Retinal pigment epithelial cell (primary cell): ENCODE measurements at places on chromosomes 12 and 14.

GRCh38 chr14:73777420-73777819 lies 63.2 kb upstream of the PNMA1 start:
- DNase-seq, result no peak

GRCh38 chr12:55725556-55725955 lies 3.3 kb downstream of the CD63 start:
- no peak for DNase-seq

DNA sequence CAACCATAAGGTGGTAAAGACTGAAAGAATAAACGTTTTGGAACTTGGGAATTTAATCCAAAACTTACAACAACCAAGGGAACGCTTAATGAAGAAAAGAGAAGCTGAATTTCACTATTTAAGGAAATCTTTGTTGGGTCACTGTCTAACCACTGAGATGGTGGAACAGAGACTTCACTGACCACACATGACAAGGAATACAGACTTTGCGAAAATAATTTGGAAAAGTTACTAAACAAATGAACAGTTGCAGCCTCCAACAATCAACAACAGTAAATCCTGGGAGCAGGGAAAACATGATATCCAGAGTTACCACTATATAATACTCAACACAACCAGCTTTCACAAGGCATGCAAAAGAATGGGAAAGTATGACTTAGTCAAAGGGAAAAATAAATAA lies 79.1 kb downstream of the CMKLR1 start:
- no peak for DNase-seq

GRCh38 chr12:29769162-29769858 lies 14.4 kb downstream of the TMTC1 start:
- peak; percentile 93 for DNase-seq

DNA sequence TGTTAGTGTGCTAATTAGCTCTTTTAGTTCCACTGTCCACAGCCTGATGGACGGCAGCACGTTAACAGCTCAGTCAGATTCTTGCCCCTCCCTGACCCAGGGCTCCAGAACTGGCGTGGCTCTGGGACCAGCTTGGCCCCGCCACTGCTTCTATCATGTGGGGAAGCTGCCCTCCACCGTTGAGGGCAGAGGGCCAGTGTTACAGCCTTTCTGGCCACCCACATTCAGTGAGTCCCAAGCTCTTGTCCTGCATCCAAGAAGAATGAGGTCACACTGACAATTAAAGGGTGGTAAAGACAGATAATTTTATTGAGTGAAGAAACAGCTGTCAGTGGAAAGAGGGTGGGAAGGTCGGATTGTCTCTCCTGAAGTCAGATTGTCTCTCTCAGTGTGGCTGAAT lies 36.9 kb downstream of the BCL2L14 start:
- no peak for DNase-seq

DNA sequence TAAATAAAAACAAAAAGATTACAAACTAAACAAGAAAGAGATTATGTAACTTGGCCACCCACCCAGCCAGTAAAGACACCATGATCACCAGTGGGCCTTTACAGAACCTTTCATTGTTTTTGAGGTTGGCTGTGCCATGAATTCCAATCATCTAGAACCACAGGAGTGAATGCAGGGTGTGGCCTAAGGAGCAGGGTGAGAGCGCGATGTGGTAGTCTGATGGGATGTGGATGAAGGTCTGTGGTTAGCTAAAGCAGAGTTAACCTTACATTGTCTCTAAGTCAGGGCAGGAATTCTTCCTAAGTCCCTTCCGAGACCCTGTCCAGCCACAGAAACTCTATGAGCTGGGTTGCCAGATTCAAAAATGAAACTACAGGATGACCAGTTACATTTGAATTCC lies 54.0 kb upstream of the CDKN3 start:
- no peak for DNase-seq

GRCh38 chr12:57746025-57746424 lies 1.2 kb downstream of the TSPAN31 start:
- DNase-seq, result no peak

DNA sequence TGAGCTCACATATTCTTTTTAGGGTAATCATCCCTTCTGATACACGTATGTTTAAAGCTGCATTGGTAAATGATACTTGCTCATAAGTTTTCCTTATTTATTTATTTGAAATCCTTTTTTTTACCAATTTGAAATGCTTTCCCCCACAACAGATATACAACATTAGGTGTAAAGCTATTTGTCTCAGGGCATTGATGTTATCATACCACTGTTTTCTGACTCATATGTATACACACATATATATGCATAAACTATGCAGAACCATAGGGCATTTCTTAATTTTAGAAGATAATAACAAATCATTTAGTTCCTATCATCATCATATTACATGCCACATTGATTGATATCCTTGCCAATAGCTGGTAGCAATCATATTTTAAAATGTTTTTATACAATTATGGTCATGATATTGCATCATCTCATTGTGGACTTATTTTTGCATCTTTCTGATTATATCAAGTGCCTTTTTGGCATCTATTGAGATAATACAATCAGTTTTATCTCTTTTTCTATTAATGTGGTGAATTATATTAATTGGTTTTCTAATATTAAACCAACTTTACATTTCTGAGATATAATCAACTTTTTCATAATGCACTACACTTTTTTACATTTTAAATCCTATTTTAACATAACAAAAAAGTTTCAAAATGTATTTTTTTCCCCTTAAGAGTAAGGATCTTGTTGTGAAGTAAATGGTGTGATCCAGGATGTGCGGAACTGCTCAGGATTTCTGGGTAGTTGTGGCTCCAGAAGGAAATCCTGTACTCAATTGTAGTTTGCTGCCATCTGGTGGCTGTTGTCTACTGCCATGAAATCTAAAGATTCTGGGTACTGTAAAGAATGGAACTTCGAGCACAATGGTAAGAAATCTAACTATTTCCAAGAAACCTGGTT lies 16.7 kb downstream of the OR9K2 start:
- peak; percentile 0 for DNase-seq

- DNase-seq, result no peak
Observed at GRCh38 chr12:76583301-76583700, 23.7 kb upstream of the OSBPL8 start.

DNA sequence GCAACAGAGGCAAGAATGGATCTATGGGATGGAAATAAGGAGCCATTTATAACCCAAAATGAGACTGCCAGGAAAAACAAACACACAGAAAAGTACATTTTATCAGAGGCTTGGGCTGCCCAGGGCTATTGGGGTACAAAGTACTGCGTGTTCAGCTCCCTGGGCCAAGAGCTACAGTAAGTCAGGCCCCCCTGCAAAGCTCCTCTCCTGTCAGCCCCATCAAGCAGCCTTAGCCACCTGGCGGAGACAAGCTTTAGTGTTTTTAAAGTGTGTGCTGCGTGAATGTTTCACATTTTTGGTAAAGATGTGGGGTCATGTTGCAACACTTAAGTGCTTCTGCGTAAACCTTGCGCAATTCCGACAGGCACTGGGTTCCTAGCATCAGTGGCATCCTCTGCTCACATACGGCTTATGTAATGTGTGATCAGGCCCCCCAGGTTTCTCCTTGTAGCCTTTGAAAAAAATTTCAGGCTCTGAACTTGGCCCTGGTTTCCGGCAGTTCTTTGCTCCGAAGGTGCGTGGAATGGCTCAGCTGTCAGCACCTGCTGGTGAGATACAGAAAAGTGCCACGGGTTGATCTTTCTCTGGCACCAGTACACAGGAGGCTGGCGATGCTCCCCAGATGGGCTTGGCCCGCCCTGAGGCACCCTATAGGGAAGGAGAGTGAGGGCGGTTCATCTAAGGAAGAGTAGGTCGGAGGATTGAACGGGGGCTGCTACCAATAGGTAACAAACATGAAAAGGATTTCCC lies 198.7 kb upstream of the EEA1 start:
- no peak for DNase-seq

GRCh38 chr12:94792693-94793092 lies 142.3 kb upstream of the TMCC3 start:
- DNase-seq, result no peak

GRCh38 chr12:94488463-94488862 lies 28.8 kb upstream of the CEP83 start:
- DNase-seq, result no peak

- DNase-seq, result no peak
Observed at GRCh38 chr14:30808576-30808975, 65.8 kb upstream of the COCH start.

GRCh38 chr12:100156731-100157426 lies 14.2 kb upstream of the BLTP3B start:
- no peak for DNase-seq

GRCh38 chr14:54814076-54814475 lies 88.5 kb downstream of the GCH1 start:
- no peak for DNase-seq

GRCh38 chr14:70108419-70108818 lies 80.3 kb downstream of the SLC8A3 start:
- no peak for DNase-seq

DNA sequence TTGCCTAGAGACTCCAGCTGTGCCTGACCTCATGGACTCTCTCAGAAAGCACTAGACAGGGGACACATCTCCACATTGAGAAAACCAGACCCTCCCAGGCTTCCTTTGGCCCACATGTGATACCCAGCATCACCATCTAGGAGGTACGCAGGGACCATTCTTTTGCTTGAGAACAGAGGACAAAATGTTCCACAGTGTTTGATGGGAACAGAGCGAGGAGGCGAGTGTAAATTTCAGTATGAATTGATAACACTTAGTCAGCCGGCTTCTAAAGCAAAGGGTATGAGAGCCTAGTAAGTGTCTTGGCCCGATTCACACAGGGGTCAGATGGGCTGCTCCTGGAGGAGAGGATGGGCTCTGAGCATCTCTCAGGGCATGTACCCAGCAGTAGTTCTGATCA lies 1052.4 kb downstream of the BCL11B start:
- DNase-seq, result no peak

GRCh38 chr14:56205881-56206280 lies 87.7 kb downstream of the PELI2 start:
- no peak for DNase-seq

DNA sequence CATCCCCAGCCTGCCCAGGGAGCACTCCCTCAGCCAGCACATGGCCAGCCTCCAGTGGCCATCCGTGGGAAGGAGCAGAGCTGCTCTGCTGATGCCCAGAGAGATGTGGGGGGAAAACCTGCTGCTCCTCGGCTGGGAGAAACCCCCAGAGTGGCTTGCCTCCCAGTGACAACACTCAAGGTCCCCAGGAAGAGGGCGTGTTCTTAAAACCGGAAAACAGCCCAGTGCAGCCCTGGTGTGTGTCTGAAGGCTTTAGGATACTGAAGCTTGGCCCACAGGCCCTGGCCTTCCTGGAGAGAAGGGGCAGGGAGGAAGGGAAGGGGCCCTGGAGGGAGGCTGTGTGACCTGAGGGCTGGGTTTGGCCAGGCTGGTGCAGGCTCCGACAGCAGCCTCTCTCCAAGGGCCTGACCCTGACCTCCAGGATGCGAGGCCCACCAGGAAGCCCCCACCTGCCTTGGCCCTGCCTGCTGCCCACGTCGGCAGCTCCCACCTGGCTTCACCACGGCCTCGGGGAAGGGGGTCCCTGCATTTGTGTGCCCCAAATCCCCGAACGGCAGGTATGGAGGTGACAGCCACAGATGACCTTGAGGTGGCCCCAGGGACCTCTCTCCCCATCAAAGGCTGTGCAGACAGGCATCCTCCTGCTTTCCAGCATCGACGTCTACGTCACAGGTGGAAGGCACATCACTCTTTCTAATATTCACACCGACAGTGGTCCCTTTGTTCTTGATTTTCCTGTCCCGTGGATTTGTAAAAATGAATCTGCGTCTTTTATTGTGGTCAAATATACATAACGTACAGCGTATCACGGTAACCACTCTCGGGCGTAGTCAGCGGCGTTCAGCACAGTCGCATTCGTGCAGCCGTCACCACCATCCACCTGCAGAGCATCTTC lies 190.0 kb upstream of the C14orf180 start:
- no peak for DNase-seq

DNA sequence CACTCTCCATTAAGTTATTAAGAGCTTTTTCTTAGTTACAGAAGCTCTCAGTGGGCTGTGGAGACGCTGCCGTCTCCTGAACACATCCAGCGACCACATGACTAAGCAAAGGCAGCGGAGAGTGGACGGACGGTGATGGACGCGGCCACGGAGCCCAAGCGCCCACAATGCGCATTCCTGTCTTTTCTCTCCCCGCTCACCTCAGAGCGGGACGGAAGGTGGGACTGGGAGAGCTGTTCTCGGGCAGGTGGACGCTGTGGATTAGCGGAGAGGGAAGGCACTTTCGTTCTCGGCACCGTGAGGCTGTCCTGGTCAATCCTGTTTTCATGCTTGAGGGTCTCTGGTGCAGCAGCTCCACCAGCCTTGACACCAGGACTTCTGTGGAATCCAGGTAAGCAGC lies 2.6 kb upstream of the ANKLE2 start:
- no peak for DNase-seq

DNA sequence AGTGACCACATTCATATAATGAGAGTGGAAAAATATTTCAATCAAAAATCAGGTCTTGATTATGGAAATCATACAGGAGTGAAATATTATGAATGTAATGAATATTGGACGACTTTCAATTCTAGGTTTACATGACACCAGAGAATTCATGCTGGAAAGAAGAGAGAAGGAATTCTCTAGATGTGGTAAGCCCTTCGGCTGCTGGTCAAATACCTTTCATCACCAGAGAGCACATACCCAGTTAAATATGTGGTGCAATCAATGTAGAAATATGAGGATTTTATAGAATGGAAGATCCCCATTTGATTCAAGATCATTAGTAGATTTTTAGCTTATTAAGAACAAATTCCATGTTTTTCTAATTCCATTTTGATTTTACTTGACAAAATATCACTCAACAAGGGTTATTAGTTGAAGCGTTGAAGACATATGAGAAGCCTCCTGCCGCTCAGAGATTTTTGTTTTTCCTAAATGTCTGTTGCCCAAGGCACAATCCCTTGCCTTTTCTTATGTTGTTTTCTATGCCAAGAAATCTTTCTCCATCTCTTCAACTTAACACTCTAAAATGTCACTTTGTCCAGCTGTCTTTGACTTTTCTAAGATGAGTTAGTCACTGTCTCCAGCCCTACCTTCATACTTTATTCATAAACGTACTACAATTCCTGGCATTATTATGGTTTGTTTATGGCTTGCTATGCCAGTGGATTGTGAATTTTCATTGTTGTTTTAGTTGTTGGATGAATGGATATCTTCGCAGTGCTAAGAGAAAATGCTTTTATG lies 72.8 kb upstream of the ZDHHC17 start:
- no peak for DNase-seq
